ENCODE measurements at places on chromosomes 6 and 20. TPM values are rescaled to one million over a fixed set of nuclear protein-coding genes. Genes with fewer than 3 reads are reported as not detected.

The SALL4 gene
- 0.31 TPM for total RNA-seq

The PSORS1C1 gene
- total RNA-seq, result not detected

The MCCD1 gene
- total RNA-seq, result not detected

The C6orf136 gene
- total RNA-seq, result 14.4 TPM

The ZSCAN9 gene
- total RNA-seq, result 52.3 TPM

The EDN1 gene
- total RNA-seq, result 3.8 TPM

The CCR6 gene
- total RNA-seq, result not detected

The TPBG gene
- total RNA-seq, result 2.2 TPM

The RHAG gene
- 0.31 TPM for total RNA-seq

The EFCAB8 gene
- not detected for total RNA-seq

The METTL24 gene
- total RNA-seq, result 1.6 TPM

The C2 gene
- 3.1 TPM for total RNA-seq

The MRAP2 gene
- 4.1 TPM for total RNA-seq

The IYD gene
- total RNA-seq, result not detected

The GTSF1L gene
- total RNA-seq, result not detected

The OR12D3 gene
- not detected for total RNA-seq

The TMEM217 gene
- not detected for total RNA-seq

All from parietal lobe (tissue), 2 donors.